NCI-H2081 (cell line): ENCODE measurements at places on chromosomes 7 and 10.

DNA sequence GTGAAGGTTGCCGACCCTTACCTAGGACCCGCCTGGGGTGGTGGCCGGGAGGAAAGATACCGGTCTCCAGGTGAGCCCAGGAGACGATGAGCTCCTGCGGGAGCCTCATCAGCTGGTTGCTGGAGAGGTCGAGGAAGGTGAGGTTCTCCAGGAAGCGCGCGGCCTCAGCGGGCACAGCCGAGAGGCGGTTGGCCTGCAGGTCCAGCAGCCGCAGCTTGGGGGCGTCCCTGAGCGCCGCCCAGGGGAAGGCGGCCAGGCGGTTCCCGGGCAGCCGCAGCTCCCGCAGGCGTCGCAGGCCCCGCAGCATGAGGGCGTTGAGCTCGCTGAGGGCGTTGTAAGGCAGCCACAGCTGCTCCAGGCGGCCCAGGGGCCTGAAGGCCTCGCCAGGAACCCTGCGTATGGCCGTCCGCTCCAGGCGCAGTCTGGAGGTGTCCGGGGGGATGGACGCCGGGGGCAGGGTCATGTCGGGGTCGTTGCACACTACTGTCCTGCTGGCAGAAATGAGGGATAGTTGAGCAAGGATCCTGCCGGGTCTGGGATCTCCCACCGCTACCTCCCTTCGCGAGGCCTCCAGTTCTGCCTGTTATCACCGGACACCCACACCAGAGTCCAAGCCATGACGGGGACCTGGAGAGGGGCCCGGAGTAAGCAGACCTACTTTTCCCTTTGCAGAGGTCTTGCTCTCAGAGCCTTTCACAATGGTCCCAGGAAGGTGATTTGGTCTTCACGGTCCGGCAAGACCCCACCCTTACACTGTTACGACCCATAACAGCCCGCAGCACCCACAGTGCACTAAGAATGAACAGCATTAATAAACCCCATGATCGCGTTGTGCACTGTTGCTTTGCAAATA, 3.9 kb downstream of the LRIT1 start:
- no peak for DNase-seq

GRCh38 chr10:129953119-129954051, 10.7 kb downstream of the EBF3 start:
- DNase-seq: no peak

DNA sequence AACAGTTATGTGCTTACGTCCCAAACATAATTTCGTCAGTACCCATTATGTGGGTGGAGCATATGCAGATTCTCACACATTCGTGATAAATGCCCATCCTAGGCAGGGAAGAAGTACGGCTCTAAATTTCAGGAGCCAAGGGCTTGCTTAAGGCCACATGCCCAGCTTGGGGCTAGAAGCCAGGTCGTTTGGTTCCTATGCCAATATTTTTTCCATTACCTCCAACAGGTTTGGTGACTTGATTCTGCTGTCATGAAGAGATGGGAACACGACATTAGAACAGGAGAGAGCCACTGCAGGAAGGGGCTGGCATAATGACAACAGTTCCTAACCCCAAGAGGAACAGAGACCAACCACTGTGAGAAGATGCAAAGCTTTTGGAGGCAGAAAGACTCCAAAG, 85.1 kb downstream of the HIPK2 start:
- no peak for DNase-seq

GRCh38 chr7:158740657-158741293, 36.2 kb upstream of the NCAPG2 start:
- no peak for DNase-seq

GRCh38 chr10:5987747-5988146, 10.4 kb upstream of the IL15RA start:
- DNase-seq: no peak

GRCh38 chr7:125563964-125564529, 634.4 kb upstream of the POT1 start:
- peak; percentile 76 for DNase-seq

- DNase-seq: no peak
Measured at GRCh38 chr10:62079885-62080559, 178.5 kb downstream of the ARID5B start.

- DNase-seq: no peak
Measured at GRCh38 chr10:13801156-13801906, 214.6 kb downstream of the PRPF18 start.
